Vagina (tissue), 2 donors: ENCODE measurements at places on chromosomes 12 and 14. TPM values are rescaled to one million over a fixed set of nuclear protein-coding genes. Genes with fewer than 3 reads are reported as not detected.

DNA sequence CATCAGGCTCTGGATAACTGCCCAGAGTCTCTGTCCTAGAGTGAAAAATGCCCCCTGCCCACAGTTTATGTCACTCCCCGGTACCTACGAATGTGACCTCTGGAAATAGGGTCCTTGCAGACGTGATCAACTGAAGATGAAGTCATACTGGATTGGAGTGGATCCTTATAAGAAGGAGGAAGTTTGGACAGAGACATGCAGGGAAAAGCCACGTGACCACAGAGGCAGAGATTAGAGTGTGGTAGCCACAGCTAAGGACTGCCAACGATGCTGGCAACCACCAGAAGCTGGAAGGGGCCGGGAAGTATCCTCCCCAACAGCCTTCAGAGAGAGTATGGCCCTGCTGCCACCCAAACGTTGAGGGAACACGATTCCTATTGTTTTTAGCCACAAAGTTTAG lies 101.2 kb upstream of the NCOR2 start:
- no peak overlapping the region for H3K27ac ChIP-seq
- no peaks in the 10 kb centered on the region for H3K36me3 ChIP-seq
- H3K4me1 ChIP-seq: peaks cover 4% of the 10 kb centered on the region
- no peak overlapping the region for H3K4me3 ChIP-seq

- no peaks in the 10 kb centered on the region for H3K36me3 ChIP-seq
- DNase-seq: no peak
- no peaks in the 10 kb centered on the region for H3K4me1 ChIP-seq
- H3K27ac ChIP-seq: no peak overlapping the region
Observed at GRCh38 chr14:25570483-25570882, 520.5 kb upstream of the STXBP6 start.

DNA sequence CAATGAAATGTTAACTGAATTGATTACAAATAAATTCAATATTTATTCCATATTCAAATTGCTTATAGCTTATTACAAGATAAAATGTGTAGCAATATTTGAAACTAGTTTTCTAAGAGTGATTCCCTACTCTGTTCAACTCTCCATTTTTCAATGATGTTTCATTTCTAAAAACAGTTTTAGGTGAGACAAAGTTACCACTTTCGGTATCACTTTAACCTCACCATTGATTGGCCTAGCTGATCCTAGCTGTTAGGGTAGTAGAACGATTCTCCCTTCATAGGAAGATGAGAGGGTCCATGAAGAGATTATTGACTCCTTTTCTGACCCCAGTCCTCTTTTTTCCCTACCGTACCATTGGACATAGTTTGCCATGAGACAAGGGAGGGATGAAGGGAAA lies 373.3 kb downstream of the PRKD1 start:
- no peak overlapping the region for H3K27ac ChIP-seq
- H3K36me3 ChIP-seq: no peaks in the 10 kb centered on the region
- H3K27me3 ChIP-seq: no peaks in the 10 kb centered on the region
- no peak for DNase-seq

GRCh38 chr14:39467889-39468524 lies 35.8 kb upstream of the FBXO33 start:
- H3K36me3 ChIP-seq: no peaks in the 10 kb centered on the region
- H3K4me1 ChIP-seq: no peaks in the 10 kb centered on the region
- H3K27me3 ChIP-seq: no peaks in the 10 kb centered on the region
- no peak overlapping the region for H3K27ac ChIP-seq
- DNase-seq: no peak

- H3K27me3 ChIP-seq: no peaks in the 10 kb centered on the region
- H3K27ac ChIP-seq: no peak overlapping the region
- H3K36me3 ChIP-seq: no peaks in the 10 kb centered on the region
- H3K4me1 ChIP-seq: peaks cover 38% of the 10 kb centered on the region
- no peak for DNase-seq
- peak overlapping the region; percentile 50 for H3K4me3 ChIP-seq
Observed at GRCh38 chr12:51392556-51393237, 1.5 kb upstream of the GALNT6 start.

- no peaks in the 10 kb centered on the region for H3K27me3 ChIP-seq
- H3K36me3 ChIP-seq: no peaks in the 10 kb centered on the region
- no peak for DNase-seq
- peaks cover 30% of the 10 kb centered on the region for H3K4me1 ChIP-seq
- peak overlapping the region; percentile 48 for H3K4me3 ChIP-seq
- H3K27ac ChIP-seq: peak overlapping the region; percentile 75
Observed at GRCh38 chr12:130954544-130954831, 781 bp downstream of the ADGRD1 start.

DNA sequence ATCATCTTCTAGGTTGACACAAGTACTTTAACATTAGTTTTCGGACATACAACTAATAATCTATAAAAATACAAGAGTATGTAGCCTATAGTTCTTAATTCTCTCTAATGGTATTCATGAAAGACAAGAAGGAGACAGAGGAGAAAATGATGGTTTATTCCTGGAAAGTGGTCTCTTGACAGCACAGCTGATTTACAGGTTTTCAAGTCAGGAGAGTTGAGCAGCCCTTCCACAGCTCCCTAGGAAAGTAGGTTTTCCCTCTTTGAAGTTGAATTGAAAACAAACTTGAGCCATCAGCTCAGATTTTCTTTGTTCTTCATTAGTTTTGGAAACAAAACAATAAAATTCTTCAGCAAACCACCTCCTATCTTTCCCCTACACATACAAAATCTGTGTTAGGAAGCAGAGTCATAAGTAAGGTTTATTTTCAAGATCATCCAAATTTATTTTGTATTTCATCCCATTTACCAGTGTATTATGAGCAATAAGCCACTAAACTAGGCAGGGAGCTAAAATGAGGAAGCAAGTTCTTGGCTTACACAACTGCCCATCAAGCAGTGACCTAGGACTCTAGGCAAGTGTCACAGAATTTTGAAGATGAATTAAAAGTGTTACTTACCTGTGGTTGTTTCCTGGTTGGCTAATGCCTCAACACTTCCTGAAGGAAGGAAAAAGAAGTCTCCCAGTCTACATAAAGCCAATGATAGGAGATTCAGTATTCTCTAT lies 357.0 kb downstream of the BCAT1 start:
- H3K4me1 ChIP-seq: no peaks in the 10 kb centered on the region
- DNase-seq: no peak
- H3K4me3 ChIP-seq: no peak overlapping the region
- no peaks in the 10 kb centered on the region for H3K27me3 ChIP-seq
- no peaks in the 10 kb centered on the region for H3K36me3 ChIP-seq

DNA sequence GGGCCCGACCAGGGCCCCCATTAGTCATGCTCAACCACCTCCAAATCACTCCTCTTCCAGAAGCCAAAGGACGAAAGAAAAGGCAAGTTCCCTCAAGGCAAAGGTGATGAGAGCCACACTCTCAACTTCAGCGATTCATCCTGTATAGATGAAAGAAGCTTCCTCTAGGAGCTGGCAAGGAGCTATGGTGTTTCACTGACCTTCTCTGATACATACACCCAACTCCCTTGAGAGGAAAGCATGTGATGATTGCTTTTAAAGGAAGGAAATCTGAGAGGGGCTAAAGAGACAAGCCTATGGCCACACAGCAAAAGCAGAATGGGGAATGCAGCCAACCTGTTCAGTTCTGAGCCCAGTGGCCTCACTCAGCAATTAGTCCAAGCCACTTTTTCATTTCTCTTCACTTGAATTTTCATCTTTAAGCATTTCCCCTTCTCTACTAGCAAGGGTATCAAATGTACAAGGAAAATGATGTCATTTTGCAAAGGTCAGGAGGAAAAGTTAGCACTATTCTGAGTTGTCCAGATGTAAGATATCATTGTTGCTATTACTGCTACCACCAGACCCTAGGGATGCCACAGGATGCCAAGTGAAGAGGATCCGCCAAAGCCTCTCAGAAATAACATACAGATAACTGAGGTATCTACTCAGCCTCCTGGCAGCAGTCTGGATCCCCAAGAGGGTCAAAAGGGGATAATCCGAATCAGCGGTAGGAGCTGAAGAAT lies 82.5 kb downstream of the MAP3K9 start:
- H3K4me3 ChIP-seq: no peak overlapping the region
- H3K36me3 ChIP-seq: no peaks in the 10 kb centered on the region
- H3K27me3 ChIP-seq: no peaks in the 10 kb centered on the region
- peaks cover 5% of the 10 kb centered on the region for H3K4me1 ChIP-seq

Gene FOXN4
- total RNA-seq: not detected

Gene ANO4
- 0.74 TPM for total RNA-seq

Gene CLEC12A
- not detected for total RNA-seq

Gene TMEM30B
- 22.6 TPM for total RNA-seq

Gene DEGS2
- 19.9 TPM for total RNA-seq

Gene MUCL1
- total RNA-seq: not detected

Gene GPR137C
- total RNA-seq: 0.74 TPM
